ENCODE measurements at places on chromosomes 12 and 14. TPM values are rescaled to one million over a fixed set of nuclear protein-coding genes. Genes with fewer than 3 reads are reported as not detected.

DNA sequence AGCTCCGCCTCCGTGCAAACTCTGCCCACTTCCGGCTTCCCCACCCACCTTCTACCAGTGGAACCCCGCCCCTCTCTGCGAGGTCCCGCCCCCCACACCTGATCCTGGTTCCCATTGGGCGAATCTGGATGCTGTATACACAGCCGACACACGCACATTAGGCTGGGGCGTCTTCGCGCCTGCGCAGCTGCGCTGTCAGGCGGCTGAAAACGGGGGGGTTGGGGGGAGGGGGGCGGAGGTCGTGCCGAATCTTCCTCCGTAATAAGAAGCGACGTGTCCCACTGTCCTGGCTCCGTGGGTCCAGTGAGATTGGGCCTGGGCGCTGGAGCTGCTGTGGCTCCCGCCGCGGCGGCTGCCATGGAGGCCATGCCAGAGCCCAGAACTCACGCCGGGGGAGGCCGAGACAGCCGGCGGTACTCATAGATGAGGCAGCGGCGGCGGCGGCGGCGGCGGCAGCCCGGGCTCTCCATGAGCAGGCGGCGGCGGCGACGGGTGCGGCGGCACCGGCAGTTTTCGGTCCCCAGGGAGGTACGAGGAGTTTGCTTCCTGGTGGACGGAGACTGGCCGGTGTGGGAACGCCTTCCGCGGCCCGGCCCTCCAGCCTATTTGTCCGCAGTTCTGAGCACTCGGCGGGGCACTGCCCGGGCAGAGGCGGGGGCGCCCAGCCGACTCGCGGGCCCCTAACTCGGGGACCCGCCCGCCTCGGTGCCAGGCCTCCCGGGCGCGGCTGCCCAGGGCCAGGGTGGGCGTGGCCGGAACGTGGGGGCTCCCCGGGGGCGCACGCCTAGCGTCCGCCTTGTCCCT lies 64.5 kb downstream of the KLHL28 start:
- DNase-seq: peak; percentile 98
- H3K4me3 ChIP-seq: peak overlapping the region; percentile 89
- H3K27me3 ChIP-seq: no peaks in the 10 kb centered on the region
- H3K36me3 ChIP-seq: peaks cover 2% of the 10 kb centered on the region

- no peak overlapping the region for H3K27ac ChIP-seq
- DNase-seq: no peak
- H3K4me3 ChIP-seq: no peak overlapping the region
- no peaks in the 10 kb centered on the region for H3K4me1 ChIP-seq
Measured at GRCh38 chr14:32300136-32300535, 29.0 kb upstream of the AKAP6 start.

DNA sequence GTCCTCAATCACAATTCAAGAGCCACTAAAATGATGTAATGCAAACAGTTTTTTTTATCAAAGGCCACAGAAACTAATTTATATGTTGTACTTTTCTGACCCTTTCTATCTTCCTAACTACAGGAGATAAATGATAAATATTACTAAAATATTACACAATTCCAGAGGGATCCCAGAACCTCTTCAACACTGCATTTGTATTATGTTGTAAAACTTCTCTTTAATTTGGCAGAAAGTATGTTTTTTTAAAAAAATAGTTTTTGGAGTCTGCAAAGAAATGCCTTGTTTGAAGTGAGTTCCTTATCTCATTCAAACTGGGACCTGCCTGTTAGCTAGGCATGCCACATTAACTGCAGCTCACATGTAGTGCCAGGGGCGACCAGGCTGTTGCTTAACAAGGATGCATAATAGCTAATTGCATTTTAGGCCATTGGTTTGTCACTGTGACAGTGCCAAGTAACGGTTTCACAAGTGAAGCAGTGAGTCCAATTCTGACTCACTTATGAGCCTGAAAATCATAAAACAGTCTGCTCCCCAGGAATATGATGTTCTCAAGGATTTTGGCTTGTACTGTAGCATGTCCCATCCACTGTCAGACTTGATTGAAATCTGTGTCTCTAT lies 266.9 kb downstream of the KTN1 start:
- no peak overlapping the region for H3K27ac ChIP-seq
- H3K4me3 ChIP-seq: no peak overlapping the region
- no peaks in the 10 kb centered on the region for H3K36me3 ChIP-seq
- H3K4me1 ChIP-seq: no peaks in the 10 kb centered on the region
- H3K27me3 ChIP-seq: no peaks in the 10 kb centered on the region

The TMEM63C gene
- total RNA-seq: 1.9 TPM
